ENCODE measurements at places on chromosomes 5 and 9. TPM values are rescaled to one million over a fixed set of nuclear protein-coding genes. Genes with fewer than 3 reads are reported as not detected.

Gene IL4
- not detected for polyA plus RNA-seq

Gene EGR1
- polyA plus RNA-seq = 35.1 TPM

Gene FOXD4L5
- polyA plus RNA-seq = not detected

Gene NR2F1-AS1
- 12.9 TPM for polyA plus RNA-seq

Gene FYB1
- polyA plus RNA-seq = 51.4 TPM

Data from lung (tissue), 17 donors.